ENCODE measurements at places on chromosomes 1 and 21.

GRCh38 chr1:95685081-95685480 is 451.1 kb downstream of the RWDD3 start:
- DNase-seq: no peak
- no peaks in the 10 kb centered on the region for H3K27me3 ChIP-seq
- H3K4me3 ChIP-seq: no peak overlapping the region
- no peak overlapping the region for H3K27ac ChIP-seq
- H3K36me3 ChIP-seq: no peaks in the 10 kb centered on the region

DNA sequence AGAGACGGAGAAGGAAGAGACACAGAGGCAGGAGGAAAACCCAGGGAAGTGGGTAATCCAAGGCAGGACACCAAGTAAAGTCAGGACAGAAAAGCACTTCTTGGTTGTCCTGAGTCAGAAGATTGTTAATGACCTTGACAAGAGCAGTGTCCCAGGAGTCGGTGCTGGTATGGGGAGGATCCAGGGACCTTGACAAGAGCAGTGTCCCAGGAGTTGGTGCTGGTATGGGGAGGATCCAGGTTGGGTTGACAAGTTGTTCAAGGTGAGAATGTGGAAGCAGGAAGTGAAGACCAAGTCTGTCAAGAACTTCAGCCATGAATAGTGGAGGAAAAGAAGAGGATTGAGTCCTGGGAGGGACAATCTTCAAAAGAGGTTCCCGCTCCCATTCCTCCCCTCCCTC is 31.9 kb downstream of the ZBTB18 start:
- H3K27ac ChIP-seq: no peak overlapping the region
- no peak for DNase-seq
- H3K36me3 ChIP-seq: peaks cover 3% of the 10 kb centered on the region
- peaks cover 35% of the 10 kb centered on the region for H3K4me1 ChIP-seq

DNA sequence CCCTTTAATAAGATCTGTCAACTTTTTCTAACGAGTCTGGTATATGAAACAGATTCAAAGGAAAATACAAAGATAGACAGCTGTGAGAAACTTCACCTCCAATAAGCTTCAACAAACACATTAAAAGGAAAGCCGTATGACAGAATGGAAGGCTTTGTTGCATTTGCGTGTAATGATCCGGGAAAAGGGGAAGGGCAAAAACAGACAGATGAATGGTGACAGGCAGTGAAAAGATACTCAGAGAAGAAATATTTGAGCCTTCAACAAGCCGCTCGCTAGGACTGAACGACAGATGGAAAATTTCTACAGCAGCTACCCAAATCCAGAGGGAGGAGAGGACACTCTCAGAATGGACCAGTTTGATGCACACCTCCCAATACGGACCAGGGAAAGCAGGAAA is 14.9 kb downstream of the COPA start:
- no peak for DNase-seq
- H3K36me3 ChIP-seq: peaks cover 33% of the 10 kb centered on the region
- no peak overlapping the region for H3K4me3 ChIP-seq
- no peaks in the 10 kb centered on the region for H3K4me1 ChIP-seq
- H3K27me3 ChIP-seq: peaks cover 2% of the 10 kb centered on the region

DNA sequence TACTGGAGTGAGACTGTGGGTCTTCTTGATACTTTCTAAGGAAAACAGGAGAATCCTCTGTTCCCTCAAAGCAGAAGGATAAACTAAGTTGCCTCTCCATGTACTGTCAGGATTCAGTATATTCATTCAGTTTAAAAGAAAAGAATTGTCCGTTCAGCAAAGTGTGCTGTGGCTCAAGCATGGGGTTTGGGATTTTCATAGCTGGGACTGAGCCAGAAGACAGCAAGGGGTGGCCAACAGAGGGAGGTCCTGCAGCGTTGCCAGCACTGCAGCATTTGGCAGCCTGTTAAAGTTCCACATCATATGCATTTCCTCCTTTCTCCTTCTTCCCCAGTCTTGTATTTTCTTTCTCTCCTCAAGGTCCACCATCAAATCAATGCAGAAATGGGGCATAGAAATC is 75.1 kb downstream of the DTL start:
- H3K27ac ChIP-seq: no peak overlapping the region
- no peak for DNase-seq
- H3K36me3 ChIP-seq: no peaks in the 10 kb centered on the region
- H3K27me3 ChIP-seq: no peaks in the 10 kb centered on the region

- DNase-seq: peak; percentile 46
- H3K27ac ChIP-seq: no peak overlapping the region
- peaks cover 3% of the 10 kb centered on the region for H3K27me3 ChIP-seq
- H3K36me3 ChIP-seq: peaks cover 2% of the 10 kb centered on the region
Observed at GRCh38 chr1:31977385-31978131, 36.1 kb upstream of the KHDRBS1 start.

DNA sequence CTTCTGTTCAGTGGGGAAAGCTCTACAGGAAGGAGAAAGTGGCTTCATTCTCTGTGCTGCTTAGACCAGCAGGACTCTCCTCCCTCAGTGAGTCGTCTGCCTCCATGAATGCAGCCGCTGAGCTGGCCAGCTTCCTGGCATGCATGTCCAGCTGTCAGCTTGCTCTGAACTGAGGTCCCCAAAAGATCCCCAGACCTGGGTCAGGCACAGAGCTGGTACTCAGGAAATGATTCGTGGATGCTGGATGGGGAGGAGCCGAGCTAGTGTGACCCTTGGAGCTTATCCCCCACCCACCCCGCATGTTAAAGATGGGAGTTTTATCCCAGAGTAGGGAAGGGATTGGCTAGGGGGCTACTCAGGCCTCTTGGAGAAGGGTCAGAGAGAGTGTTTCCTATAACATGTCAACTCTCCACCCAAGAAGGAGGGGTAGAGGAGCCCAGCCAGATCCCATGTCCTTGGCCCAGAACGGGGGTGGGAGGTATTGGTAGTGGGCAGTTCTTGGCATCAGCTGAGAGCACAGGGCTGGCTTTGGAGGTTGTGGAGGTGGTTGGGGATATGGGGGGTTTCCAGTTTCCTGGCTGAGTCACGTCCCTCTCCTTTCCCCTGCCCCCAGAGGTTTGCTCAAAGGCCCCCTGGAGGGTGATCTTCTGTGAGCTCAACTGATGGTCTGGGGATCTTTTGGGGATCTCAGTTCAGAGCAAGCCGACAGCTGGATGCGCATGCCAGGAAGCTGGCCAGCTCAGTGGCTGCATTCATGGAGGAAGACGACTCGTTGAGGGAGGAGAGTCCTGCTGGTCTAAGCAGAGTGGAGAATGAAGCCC is 110.1 kb downstream of the FOXD2 start:
- H3K27ac ChIP-seq: no peak overlapping the region
- H3K4me1 ChIP-seq: peaks cover 20% of the 10 kb centered on the region
- no peak overlapping the region for H3K4me3 ChIP-seq
- DNase-seq: no peak
- no peaks in the 10 kb centered on the region for H3K36me3 ChIP-seq

- no peak for DNase-seq
- H3K4me3 ChIP-seq: no peak overlapping the region
- peaks cover 13% of the 10 kb centered on the region for H3K36me3 ChIP-seq
- H3K27ac ChIP-seq: no peak overlapping the region
- peaks cover 73% of the 10 kb centered on the region for H3K4me1 ChIP-seq
Observed at GRCh38 chr1:158005224-158005623, 11.8 kb downstream of the KIRREL1 start.

DNA sequence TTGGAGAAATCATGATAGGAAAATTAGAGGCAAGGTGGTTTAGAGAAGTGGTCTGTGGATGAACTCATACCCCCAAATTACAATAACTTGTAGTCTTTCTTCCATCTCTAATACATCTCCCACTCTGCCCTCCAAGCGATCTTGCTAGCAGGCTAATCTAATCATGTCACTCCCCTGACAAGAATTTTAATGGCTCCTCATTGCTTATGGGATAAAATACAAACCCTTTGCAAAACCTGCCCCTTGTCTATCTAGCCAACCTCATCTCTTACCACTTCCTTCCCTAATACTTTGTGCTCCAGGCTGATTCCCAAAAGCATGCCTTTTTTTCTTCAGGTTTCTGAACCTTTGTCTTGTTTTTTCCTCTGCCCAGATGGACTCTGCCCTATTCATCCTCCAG is 71.3 kb upstream of the LRRN2 start:
- H3K27ac ChIP-seq: no peak overlapping the region
- no peaks in the 10 kb centered on the region for H3K4me1 ChIP-seq
- peaks cover 3% of the 10 kb centered on the region for H3K27me3 ChIP-seq
- no peaks in the 10 kb centered on the region for H3K36me3 ChIP-seq
- no peak for DNase-seq

DNA sequence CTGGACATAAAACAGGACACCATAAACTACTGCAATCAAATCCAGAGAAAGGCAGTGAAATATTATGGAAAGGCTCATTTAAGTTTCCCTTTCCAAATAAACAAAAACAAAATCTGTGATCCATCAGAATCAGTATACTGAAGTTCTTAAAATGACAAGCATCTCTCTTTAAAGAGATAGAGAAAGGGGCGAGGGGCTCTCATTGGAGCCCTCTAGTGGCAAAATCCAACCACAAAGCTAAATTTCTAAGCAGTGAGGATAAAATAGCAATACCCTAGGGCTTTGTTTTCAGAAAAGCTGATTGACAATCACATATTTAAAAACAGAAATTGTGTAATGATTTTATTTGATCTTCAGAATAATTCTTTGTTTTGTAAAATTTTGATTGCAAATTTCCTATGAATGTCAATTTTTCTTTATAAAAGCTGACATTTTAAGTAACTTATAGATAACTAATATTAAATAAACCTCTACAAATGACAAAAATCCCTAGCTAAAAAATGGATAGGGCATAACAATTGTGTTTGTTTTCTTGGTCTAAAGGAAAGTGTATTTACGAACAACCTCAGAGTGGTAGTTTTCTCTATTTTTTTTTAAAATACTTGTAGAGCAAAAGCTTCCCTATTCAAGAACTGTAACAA is 138.2 kb downstream of the COL24A1 start:
- H3K27me3 ChIP-seq: no peaks in the 10 kb centered on the region
- no peak overlapping the region for H3K4me3 ChIP-seq
- H3K27ac ChIP-seq: no peak overlapping the region
- peak; percentile 35 for DNase-seq

GRCh38 chr1:224874775-224875174 is 54.7 kb upstream of the DNAH14 start:
- H3K4me3 ChIP-seq: no peak overlapping the region
- H3K36me3 ChIP-seq: no peaks in the 10 kb centered on the region
- DNase-seq: no peak
- no peak overlapping the region for H3K27ac ChIP-seq
- no peaks in the 10 kb centered on the region for H3K27me3 ChIP-seq

- H3K27ac ChIP-seq: no peak overlapping the region
- peaks cover 15% of the 10 kb centered on the region for H3K4me1 ChIP-seq
- peaks cover 1% of the 10 kb centered on the region for H3K27me3 ChIP-seq
- no peak for DNase-seq
- H3K4me3 ChIP-seq: no peak overlapping the region
Observed at GRCh38 chr1:213728593-213729536, 258.9 kb upstream of the PROX1 start.

DNA sequence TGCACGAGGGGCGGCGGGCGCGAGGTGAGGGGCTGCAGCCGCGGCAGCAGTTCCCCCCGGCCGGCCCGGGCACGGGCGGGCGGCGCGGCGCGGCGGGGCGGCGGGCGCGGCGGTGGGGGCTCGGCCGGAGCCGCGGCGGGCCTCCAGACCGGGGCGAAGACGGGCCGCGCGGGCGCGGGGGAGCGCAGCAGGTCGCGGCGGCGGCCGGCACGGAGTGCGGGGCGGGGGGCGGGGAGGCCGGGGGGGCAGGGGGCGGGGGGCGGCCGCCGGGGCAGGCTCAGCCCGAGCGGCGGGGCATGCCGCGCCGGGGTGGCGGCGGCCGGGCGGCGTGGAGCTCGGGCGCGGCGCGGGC is 311 bp downstream of the IRF2BP2 start:
- DNase-seq: no peak
- peaks cover 40% of the 10 kb centered on the region for H3K36me3 ChIP-seq
- peaks cover 56% of the 10 kb centered on the region for H3K4me1 ChIP-seq
- H3K27ac ChIP-seq: no peak overlapping the region
- no peak overlapping the region for H3K4me3 ChIP-seq

DNA sequence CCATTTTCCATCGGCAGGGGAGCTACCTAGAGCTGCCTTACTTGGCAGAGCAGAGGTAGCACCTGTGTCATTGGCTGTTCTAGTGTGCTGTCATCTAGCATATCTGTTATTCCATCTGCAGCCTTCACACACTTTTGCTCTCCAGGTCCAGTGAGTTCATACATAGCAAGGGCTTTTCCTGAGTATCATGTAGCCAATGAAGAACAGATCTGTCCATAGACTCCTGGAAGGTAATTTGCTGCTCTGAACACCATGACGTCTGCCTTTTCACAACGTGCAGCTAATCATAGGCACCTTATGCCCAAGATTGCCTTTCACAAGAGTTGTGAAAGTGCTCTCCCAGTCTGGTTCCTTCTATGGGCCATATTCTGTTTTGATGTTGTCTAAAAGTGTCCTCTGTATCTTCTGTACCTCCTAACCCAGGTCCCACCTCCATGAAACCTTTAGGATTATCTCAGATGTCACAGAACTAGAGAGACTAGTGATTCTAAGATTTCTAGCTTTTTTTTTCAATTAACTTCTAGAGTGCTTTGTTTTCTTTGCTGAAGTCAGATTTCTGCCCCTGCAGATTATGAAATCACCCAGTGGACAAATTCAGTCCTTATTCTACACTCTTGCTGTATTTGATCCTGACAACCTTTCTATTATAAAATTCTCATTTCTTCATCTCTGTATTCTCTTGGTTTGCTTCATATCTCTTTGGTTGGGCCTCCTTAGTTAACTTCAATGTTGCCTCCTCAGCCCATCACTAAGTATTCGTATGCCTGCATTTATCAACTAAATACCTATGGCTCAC is 134.8 kb downstream of the PBX1 start:
- H3K27ac ChIP-seq: no peak overlapping the region
- no peak overlapping the region for H3K4me3 ChIP-seq
- H3K4me1 ChIP-seq: peaks cover 9% of the 10 kb centered on the region
- no peak for DNase-seq
- peaks cover 3% of the 10 kb centered on the region for H3K27me3 ChIP-seq
- no peaks in the 10 kb centered on the region for H3K36me3 ChIP-seq

DNA sequence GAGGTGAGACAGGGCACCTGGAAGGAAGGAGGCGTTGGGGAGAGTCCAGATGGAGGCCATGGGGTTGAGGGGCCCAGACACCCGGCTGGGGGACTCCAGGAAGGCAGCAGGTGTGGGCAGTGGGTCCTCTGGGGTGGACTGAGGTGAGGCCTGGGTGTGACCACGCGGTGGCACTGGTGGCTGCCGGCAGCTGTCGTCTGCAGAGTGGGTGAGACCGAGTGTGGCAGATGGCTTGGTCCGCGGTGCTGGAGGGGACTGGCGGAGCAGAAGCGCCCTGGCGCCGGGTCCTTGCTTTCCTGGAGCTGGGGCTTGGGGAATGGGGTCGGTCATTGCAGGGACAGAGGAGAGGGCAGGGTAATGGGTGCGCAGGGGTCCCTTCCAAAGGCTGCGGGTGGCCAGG is 12.5 kb downstream of the AGRN start:
- DNase-seq: no peak
- peak overlapping the region; percentile 69 for H3K4me3 ChIP-seq
- peaks cover 6% of the 10 kb centered on the region for H3K36me3 ChIP-seq

DNA sequence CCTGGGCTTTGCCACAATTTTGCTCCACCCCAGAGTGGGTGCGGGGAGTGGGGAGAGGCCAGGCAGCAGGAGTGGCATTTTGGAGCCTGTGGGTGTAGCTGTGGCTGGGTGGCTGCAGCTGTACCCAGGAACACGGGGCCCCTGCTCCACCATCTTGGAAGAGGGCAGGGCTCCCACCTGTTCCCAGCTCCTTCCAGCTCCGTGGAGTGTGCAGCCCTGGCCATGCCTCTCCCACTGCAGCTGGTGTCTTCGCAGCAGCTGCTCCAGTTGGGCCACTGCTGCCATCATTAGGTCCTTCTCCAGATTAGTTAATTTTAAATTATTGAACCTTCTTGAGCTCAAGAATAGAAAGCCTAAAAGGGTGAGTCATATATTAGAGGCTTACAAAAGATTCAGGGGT is 17.6 kb downstream of the FAM20B start:
- peaks cover 4% of the 10 kb centered on the region for H3K4me1 ChIP-seq
- H3K36me3 ChIP-seq: peaks cover 4% of the 10 kb centered on the region
- no peak overlapping the region for H3K27ac ChIP-seq
- no peak overlapping the region for H3K4me3 ChIP-seq
